Stimulated activated CD4-positive, alpha-beta T cell treated with anti-CD3 and anti-CD28 coated beads, Interleukin-2, amount 100 ng/mL, for 24 hours (primary cell): ENCODE measurements at places on chromosomes 4 and X.

- no peak for DNase-seq
These were observed 41.4 kb downstream of the DCAF12L2 start for GRCh38 chrX:126124721-126125120.

- no peak for DNase-seq
These were observed 83.9 kb upstream of the FAM241A start for GRCh38 chr4:112061207-112061817.

GRCh38 chrX:81257817-81258216 is 55.9 kb downstream of the SH3BGRL start:
- no peak for DNase-seq

- DNase-seq, result no peak
These were observed 90.2 kb downstream of the TET2 start for GRCh38 chr4:105236916-105237311.
